ENCODE measurements at places on chromosomes 5 and 9.
A peak's percentile ranks its signal among the peaks of the same experiment; 100 is the strongest.

- DNase-seq, result no peak
These were observed 30.9 kb downstream of the NR4A3 start for GRCh38 chr9:99852617-99853016.

DNA sequence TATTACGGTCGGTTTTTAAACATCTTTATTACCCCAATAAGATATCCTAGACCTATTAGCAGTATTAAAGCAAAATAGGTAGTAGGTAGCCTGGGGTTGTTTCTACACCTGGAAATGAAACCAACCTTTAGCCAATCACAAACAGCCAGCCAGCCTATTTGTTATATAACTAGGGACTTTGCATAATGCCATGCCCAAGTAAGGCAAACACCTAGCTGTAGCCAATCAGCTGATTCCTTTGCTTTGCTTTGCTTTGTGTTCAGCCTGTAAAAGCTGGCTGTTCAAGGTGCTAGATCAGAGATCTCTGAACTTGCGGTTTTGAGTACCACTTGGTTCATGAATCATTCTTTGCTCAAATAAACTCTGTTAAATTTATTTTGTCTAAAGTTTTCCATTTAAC lies 46.5 kb upstream of the SETD9 start:
- no peak for DNase-seq

GRCh38 chr9:116074658-116075057 lies 78.9 kb upstream of the PAPPA start:
- DNase-seq, result peak; percentile 58

GRCh38 chr9:95820074-95820473 lies 55.4 kb upstream of the ERCC6L2 start:
- DNase-seq, result no peak

- peak; percentile 97 for DNase-seq
These were observed 161.2 kb downstream of the RGS3 start for GRCh38 chr9:113624721-113625120.

DNA sequence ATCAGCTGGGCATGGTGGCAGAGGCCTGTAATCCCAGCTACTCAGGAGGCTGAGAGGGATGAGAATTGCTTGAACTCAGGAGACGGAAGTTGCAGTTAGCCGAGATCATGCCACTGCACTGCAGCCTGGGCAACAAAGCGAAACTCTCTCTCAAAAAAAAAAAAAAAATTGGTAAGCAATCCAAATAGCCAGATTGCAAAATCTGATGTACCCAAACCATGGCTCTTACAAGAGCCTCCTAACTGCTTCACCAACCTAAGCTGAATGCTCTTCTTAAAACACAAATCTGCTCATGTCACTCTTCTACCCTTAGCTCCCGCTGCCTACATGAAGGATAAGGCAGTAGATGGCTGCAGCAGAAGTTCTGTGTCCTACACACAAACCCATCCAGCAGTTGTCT lies 105.9 kb downstream of the MPDZ start:
- no peak for DNase-seq

DNA sequence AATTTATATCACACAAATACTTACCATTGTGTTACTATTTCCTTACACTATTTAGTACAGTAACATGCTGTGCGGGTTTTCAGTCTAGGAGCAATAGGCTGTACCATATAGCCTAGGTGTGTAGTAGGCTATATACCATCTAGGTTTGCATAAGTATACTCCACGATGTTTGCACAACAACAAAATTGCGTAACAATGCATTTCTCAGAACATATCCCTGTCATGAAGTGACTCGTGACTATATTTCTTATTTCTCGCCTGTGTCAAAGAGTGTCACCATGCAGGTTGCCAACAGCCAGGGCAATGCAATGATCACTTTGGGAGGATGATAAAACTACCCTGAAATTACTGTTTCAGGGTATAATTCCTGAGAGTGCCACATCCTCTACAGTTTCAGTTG lies 65.6 kb upstream of the CD180 start:
- DNase-seq, result no peak

DNA sequence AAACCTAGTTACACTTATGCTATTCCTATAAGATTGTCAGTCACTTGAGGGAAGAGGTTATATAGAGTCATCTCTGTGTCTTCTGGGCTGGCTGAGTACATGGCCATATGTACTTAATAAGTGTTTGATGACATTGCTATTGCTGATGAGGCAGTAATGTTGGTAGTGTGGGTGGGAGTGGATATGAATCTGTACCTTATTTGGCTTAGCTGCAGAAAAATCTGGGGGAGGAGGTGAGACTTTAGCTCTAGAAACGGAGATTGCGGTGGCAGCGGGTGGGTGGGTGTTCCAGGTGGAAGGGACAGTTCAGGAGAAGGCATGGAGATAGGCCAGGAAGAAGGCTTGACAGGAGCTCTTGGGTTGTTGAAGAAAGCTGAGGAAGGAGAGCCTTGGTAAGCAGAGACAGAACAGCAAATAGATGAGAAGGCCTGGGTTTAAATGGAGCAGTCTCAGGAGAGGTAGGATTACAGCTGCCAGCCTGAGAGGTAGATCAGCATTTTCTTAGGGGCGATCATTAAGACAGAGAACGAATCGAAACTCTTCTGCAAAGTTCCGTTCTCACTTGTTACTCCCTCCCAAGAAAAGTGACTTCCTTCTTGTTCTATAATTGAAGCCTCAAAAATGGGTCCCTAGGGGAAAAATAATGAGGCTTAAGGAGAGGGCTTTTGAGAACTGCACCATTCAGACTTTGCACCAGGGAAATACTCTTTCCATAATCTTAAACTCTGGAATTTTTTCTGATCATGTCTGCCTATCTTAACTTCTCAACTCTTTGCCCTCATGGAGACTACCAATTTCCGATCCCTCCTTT lies 160.5 kb downstream of the UNC13B start:
- no peak for DNase-seq

GRCh38 chr5:10503321-10503720 lies 60.5 kb upstream of the ANKRD33B start:
- no peak for DNase-seq

All from LHCN-M2 (cell line).